ENCODE measurements at places on chromosomes 13 and 19. TPM values are rescaled to one million over a fixed set of nuclear protein-coding genes. Genes with fewer than 3 reads are reported as not detected.

Gene ZNF433
- 6.5 TPM for polyA plus RNA-seq

Gene BRME1
- 4.5 TPM for polyA plus RNA-seq

Gene ANKRD10
- 116 TPM for polyA plus RNA-seq

Gene DLEU7
- polyA plus RNA-seq = 0.24 TPM

Gene ZNF763
- 11.9 TPM for polyA plus RNA-seq

Gene IZUMO4
- 2.6 TPM for polyA plus RNA-seq

Gene IL4I1
- polyA plus RNA-seq = 3.2 TPM
